SK-MEL-5 (cell line): ENCODE measurements at places on chromosomes 7 and 10.

- DNase-seq, result no peak
Measured at GRCh38 chr10:47136866-47137265, 163.1 kb upstream of the GDF10 start.

GRCh38 chr7:73971704-73972341 is 56.1 kb upstream of the ELN start:
- DNase-seq, result peak; percentile 25

DNA sequence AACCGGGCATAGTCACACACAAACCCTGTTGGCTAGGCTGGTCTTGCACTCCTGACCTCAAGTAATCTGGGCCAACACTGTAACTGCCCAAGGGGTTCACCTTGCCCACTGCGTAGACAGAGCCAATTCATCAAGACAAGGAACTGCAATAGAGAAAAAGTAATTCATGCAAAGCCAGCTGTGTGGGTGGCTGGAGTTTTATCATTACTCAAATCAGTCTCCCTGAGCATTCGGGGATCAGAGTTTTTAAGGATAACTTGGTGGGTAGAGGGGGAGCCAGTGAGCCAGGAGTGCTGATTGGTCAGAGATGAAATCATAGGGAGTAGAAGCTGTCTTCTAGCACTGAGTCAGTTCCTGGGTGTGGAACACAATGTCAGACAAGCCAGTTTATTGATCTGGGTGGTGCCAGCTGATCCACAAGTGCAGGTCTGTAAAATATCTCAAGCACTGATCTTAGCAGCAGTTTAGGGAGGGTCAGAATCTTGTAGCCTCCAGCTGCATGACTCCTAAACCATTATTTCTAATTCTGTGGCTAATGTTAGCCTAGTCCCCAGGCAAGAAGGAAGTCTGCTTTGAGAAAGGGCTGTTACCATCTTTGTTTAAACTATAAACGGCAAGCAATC is 15.6 kb upstream of the FXYD4 start:
- DNase-seq, result peak; percentile 42

GRCh38 chr10:58440484-58440883 is 55.3 kb downstream of the TFAM start:
- no peak for DNase-seq

DNA sequence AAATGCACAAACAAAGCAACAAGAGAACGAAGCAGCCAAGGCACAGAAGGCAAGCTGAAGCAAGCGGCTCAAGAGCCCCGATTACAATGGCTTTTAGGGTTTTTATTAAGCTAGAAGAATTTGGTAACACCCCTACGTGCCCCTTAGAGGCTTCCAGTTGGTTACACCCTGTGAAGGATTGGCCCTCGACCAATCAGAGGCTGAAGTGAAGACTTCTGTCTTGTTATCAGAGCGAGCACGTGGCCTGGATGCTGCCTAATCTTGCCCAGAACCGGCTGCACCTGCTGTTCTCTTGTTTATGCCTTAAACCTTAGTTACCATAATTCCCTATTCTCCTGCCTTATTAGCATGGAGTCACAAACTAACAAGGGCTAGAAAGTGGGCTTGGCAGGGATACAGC is 21.4 kb downstream of the KCNK18 start:
- DNase-seq, result no peak

GRCh38 chr7:148394582-148394981 is 196.0 kb upstream of the C7orf33 start:
- no peak for DNase-seq

GRCh38 chr10:106967452-106967851 is 197.1 kb downstream of the SORCS1 start:
- no peak for DNase-seq
